ENCODE measurements at places on chromosomes 7 and 10. TPM values are rescaled to one million over a fixed set of nuclear protein-coding genes. Genes with fewer than 3 reads are reported as not detected.

- DNase-seq, result no peak
Measured at GRCh38 chr7:21454906-21455305, 27.0 kb downstream of the SP4 start.

GRCh38 chr10:78175444-78176015 is 141.9 kb downstream of the RPS24 start:
- DNase-seq, result no peak

GRCh38 chr7:50140688-50141087 is 47.6 kb upstream of the ZPBP start:
- no peak for DNase-seq

GRCh38 chr10:98382691-98383101 is 32.3 kb downstream of the PYROXD2 start:
- DNase-seq, result no peak

DNA sequence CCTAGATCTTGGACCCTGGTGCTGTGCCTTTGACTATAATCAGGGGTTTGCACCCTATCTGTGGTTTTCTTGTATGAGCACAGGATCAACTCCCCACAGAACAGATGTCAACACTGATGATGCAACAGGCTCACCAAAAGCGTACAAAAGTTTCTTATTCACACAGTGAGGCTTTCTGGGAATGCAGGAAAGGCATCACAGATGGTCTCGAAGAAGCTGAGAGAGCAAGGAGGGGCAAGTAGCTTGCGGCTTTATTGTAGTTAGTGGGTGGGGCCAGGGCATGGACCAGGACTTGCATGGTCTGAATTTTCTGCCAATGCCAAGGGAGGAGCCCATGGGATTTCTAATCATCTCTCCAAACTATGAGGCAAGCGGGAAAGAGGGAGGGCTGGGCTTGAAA is 46.2 kb downstream of the SEC61G start:
- DNase-seq, result no peak

- no peak for DNase-seq
Measured at GRCh38 chr10:22342421-22342820, 2.9 kb upstream of the SPAG6 start.

- DNase-seq, result no peak
Measured at GRCh38 chr10:112917681-112918080, 32.4 kb upstream of the TCF7L2 start.

DNA sequence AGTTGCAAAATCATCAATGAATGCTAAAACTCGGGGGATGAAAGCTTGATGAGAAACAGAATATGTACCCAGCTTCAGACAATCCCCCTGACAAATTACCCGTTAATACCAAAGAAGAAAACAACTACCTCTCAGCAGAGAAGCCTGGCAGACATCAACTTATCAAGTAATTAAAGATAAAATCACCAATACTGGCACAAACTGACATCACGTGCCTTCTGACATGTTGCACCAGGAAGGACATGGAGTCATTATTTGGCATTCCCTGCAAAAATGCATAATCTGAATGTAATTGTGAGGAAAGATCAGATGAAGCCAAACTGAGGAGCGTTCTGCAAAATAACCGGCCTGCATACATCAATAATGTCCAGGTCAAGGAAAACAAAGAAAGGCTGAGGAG is 7.7 kb downstream of the SLIT1 start:
- no peak for DNase-seq

DNA sequence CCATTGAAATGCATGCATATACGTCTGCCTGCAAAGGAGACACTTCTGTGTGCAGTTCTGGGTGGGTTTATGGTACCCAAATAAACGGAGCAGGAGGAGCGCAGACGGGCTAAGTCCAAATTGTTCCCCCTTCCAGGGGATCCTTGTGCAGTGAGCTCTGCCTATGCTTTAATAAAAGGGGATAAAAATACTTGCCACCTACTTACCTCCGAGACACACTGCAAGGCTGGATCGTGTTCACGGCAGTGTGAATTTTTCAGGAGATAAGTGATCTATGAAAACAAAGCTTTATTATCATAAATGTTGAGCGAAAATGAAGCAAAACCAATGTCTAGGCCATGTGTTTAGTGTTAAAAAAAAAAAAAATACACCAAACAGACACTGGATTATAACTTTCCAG is 308.8 kb upstream of the AOAH start:
- no peak for DNase-seq

The MYL7 gene
- not detected for total RNA-seq

The KCND2 gene
- total RNA-seq, result 0.59 TPM
